ENCODE measurements at places on chromosomes 7 and 10.

DNA sequence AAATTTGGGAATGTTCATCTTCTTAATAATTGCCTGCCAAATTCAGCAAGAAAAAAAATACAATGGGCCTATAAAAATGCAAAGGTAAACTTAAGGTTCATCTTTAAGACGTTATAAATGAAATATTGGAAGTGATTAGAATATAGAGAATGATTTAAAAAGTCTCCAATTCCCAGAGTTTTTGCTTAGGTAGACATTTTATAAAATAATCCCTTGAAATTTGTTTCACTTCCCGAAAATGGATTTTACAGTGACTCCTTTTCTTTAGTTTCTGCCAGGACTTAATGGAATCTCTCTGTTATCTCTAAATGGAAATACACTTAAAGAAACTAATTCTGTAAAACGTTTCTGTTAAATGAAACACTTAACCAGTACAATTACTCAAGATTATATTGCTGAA lies 544.2 kb upstream of the TEX47 start:
- DNase-seq, result no peak

- DNase-seq, result peak; percentile 12
Observed at GRCh38 chr7:127504715-127505114, 80.7 kb downstream of the GCC1 start.

- DNase-seq, result peak; percentile 5
Observed at GRCh38 chr10:2978111-2978510, 89.2 kb upstream of the PFKP start.

- DNase-seq, result no peak
Observed at GRCh38 chr7:118731854-118732253, 507.4 kb downstream of the ANKRD7 start.

DNA sequence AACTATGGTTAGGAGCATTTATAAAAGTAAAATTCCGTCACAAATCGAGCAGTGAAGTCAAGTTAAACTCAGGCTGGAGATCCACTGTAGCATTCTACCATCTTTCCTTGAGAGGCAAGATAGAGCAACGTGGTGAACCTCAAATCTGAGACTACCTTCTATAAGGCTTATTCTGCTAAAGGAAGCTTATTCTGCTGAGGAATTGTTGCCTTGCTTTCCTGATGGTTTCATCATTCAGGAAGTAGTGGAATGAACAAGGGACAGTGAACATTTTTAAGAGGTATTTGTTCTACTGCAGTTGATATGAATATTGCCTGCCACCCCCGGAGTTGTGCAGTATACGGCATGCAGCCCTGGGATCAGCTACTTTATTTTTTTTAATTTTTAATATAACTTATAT lies 170.8 kb downstream of the VPS50 start:
- DNase-seq, result no peak

DNA sequence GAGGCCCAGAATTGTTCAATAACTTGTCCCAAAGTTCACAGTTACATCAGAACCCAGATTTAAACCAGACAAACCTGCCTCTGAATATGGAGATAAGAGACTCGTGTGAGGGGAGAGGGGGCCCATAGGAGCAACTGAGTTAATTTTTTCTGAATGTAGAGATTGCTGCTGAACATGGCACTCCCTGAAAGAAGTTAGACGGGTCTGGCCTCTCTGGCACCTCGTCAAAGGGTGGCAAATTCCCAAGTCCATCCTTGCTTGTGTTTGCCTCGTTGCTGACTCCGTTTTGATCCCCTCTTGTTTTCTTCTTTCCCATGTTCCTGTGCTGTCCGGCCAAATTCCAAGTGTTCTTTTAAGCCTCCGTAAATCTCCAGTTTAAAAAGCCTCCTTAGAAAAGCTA lies 35.2 kb upstream of the YAE1 start:
- DNase-seq, result no peak

GRCh38 chr10:6035101-6035834 lies 26.9 kb downstream of the IL2RA start:
- no peak for DNase-seq

DNA sequence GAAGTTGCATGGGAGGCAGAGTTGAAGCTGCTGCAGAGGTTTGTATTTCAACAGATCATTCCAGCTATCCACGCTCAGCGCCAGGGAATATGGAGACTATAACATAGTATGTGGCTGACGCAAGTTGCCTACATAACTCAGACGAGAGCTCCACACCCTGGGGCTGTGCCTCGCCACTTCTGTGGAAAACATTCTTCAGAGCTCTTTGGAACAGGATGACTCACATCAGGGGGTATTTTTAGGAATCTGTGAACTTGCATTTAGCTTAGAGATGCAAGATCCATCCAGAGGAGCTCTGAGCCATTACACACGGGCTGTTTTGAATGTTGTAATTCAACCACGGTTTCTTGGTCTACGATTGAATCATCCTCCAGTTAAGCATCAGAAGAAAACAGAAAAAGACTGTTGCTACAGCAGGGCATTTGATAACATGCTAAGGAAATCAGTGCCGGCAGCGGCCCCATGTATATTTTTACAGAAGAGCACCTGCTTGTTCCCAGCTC lies 481.5 kb upstream of the AKR1E2 start:
- no peak for DNase-seq

DNA sequence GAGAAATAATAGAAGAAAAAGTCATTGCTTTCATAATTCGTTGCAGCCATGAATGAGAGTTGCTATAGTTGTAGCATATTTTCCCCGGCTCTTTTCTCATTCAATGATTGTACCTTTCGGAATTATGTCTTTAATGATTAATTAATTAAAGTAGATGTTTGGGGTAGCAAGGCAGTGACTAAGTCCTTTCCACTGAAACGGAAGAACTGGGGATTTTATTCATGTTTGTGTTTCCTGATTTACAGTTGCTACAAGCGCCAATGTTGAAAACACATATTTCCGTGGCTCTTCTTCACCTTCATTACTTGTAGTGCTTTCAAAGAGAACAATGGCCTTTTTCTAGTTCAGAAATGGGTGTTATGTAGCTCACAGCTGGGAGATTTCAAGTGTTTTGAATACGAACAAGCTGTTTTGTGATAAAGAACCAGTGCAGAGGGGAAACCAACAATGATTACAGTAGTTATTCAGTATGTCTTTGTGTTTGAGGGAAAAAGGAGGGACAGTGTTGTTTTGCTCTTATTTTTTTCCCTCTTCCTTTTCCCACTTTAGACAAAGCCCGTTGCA lies 153.5 kb downstream of the NSUN6 start:
- DNase-seq, result no peak

- DNase-seq, result no peak
Observed at GRCh38 chr7:47095946-47096345, 486.0 kb downstream of the TNS3 start.

- DNase-seq, result no peak
Observed at GRCh38 chr7:75913437-75913836, 1.5 kb upstream of the POR start.

- no peak for DNase-seq
Observed at GRCh38 chr10:60777696-60778213, 523 bp upstream of the CDK1 start.

DNA sequence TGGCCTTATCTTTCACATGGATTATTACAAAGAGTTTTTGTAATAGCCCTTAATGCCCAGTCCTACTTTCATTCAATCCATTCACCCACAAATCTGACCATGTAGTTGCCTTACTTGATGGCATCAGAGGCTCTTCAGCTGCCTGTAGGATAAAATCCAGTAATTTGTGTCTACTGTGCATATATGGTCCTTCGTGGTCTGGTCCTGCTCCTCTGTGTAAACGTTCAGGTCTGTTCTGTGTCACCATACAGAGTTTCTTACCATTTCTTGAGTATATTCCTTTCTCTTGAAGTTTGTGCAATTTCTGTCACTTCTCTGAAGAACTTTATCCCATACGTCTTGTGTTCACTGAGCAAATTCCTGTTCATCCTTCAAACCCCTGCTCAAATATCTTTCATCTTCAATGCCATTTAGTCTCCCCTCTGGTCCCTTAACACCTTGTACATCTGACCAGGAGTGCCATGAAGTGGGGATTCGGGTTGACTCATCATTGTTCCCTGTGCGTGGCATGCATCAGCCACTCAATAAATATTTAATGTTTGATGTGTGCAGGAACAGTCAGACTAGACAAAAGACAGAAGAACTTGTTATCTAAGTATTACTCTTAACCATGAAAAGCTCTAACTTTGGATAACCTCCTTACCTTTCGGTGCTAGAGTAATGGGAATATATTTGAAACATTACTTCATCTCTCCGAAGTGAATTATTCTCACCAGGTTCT lies 98.6 kb upstream of the RPA3 start:
- no peak for DNase-seq

DNA sequence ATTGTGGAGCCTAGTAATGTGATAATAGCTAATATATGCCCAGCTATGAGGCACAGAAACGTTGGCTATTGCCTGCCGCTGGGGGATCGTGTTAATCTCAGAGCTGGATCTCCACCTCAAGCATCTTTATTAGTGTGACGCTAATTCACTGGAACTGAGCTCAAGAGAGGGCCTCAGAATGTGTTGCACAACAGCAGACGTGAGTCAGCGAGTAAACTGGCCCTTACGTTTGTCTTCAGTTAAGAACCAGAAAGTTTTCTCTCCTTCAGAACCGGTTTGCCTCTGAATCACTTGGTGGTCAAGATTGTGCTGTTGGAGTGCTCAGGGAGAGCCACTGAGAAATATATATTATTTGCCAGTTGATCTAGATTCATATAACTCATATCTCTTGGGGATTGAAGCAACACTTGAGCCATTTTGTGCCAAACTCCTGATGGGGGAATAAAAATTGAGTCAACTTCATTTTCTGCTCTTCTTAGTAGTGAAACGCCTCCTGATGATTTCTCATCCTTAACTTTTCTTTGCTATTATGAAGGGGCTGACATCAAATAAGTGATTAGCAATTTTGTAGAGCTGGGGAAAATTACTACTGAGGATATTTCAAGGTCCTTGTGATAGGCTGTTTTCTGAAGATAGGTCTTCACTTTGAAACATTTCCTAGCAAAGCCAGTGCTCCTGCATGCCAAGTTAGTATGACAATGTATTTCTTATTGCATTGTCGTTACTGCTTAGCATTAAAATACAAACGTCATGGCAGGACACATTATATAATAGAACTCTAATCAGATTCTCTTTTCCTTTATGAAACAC lies 22.3 kb downstream of the BZW2 start:
- no peak for DNase-seq

GRCh38 chr7:56199639-56200038 lies 83.4 kb upstream of the NUPR2 start:
- DNase-seq, result no peak

DNA sequence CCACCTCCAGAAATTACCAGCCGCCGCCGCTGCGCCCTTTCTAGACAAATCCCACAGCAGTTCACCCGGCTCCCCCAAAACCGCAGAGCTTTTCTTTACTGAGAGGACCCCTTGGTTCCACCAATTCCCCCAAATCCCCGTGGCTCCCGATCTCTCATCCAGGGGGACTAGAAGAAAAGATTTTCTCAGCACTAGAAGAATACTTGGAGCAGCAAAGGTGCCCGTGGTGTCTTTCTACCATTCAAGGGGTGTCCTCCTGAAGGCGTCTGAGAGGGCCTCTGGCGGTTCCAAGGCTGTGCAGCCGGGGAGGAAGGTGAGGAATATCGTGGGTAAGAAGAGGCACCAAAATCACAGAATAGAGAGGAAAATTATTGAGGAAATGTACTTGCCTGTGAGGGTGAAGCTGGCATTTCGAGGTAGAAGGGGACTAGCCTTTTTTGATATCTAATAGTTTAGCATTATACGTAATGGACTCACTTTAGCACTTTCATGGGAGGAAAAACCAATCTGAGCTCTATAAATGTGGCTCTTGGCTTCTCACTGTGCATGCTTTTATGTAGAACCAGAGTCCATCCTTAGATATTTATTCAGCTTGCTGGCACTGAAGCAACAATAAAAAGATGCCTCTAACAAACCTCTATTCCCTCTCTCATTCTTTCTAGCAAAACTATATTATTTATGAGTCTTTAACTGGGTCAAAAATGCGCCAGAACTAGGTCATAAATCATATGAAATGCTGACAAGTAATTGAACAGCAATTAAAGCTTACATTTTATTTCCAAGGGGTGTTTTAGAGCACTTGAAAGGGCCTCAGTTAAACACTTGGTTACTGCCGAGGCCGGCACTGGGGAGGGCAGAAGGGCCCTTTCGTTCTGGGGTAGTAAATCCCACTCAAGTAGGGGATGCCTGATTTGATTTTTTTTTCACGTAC lies 13.8 kb upstream of the HOXA2 start:
- DNase-seq, result no peak

DNA sequence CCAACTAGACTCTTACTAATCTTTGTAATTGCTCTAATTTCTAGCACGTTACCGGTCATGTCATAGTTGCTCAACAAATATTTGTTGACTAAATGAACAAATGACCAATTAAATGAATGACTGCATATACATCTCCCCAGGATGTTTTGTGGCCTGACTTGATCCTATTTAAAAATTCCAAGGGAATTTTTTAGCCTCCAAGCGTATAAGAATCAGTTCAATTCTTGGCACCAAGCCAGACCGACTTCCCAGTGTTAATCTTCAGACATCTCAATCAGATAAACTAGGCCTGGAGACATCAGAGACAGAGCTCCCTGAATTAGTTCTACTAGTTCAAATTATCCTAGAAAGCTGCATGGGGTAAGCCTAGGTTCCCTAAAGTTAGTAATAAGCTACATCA lies 96.0 kb downstream of the GSAP start:
- no peak for DNase-seq

- no peak for DNase-seq
Observed at GRCh38 chr10:32050177-32050576, 6.0 kb downstream of the KIF5B start.

DNA sequence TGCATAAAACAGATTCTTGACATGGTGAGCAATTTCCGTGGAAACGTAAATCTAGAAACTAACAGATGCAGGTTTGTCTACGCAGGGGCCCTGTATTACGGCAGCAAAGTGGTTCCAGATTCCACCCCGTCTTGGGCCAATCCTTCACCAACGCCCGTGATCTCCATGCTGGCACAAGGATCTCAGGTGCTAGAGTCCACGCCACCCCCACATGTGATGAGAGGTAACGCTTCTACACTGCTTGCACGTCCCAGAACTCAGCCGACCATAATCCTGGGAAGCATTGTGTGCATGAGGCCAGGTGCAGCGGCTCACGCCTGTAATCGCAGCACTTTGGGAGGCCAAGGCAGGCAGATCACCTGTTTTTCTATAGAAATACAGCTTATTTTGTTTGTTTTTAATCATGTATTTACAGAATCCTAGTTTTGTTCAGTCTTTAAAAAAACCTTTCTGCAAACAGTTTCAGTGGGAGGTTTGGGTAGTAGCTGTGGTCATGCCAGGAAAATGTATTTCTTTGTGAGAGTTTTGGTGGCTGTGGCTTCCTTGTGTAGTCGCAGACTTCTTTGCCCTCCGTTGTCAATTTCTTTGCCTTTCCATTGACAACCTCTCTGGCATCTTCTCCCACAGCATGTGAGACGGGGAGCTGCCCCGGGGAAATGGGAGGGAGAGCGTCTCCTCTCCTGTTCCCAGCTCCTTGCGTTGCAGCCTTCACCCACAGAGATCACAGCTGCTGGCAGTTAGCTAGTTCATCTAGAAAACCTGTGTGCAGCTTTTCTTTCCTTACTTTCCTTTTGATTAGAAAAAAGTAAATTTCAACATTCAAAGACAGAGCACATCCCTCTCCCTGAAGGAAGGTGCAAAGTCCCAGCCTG lies 35.7 kb downstream of the ITIH2 start:
- no peak for DNase-seq

Measured in CD4-positive, alpha-beta T cell treated with Interleukin-12 subunit alpha and Interleukin-12 subunit beta, for 1 hour (primary cell).